Nucleus accumbens (tissue), 56 donors: ENCODE measurements at places on chromosomes 3 and 15.

GRCh38 chr3:90145094-90145860, 1037.9 kb downstream of the EPHA3 start:
- DNase-seq = no peak

DNA sequence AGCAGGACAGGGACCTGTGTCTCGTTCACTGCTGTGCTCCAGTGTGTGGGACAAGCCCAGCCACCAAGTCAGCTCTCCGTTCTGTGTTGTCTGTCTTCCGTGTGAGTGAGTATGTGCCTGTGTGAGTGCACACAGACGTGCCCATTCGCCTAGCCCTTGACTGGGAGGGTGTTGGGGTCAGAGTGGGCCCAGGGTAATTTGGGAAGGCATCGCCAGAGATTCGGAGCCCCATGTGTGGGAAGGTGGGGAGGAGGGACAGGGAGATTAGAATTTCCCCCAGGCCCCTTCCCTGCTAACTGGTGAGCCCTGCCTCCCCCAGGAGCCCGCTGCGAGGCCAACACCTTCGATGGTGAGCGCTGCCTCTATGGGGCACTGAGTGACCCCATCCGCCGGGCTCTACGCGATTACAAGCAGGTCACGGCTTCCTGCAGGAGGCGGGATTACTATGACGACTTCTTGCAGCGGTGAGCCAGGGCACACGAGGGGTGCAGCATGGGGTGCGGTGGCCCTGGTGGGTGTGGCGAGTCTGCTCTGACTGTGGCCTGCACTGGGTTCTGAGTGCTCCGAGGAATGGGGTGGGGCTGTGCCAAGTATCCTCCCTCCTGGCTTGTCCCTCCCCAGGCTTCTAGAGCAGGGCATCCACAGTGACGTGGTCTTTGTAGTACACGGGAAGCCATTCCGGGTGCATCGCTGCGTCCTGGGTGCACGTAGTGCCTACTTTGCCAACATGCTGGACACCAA, 3.1 kb downstream of the ABTB1 start:
- DNase-seq = no peak

DNA sequence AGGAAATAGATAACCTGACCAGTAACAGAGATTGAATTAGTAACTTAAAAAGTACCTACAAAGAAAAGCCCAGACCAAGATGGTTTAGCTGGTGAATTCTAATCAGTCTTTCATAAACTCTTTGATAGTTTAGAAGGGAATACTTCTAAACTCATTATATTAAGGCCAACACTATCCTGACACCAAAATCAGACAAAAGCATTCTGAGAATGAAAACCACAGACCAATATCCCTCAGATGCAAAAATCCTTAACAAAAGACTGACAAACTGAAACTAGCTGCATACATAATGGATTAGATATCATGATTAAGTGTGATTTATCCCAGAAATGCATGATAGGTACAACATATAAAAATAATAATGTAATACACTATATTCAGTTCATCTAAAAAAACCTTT, 115.6 kb downstream of the RFX7 start:
- no peak for DNase-seq

DNA sequence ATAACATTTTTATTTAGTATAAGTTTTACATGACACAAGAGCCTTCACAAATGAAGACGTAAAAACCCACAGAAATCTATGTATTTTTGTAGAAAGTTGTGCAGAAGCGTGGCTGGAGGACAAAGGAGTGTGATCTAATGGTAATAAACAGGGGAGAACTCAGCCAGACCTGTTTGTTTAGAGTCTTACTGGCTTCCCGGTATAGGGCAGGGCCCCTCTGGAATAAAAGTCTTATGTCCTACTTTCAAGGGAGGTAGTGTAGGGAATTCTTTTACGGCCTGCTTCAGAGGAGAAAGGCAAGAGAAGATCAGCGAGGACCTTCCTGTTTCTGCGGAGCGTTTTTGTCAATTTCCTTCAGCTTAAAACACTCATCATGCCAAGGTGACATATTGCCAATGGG, 103.6 kb downstream of the TGFBR2 start:
- DNase-seq = no peak

- DNase-seq = no peak
Observed at GRCh38 chr3:50503504-50504342, at the start of gene CACNA2D2. Gene CACNA2D2 (minus strand): TSS chr3:50503634. CDS start chr3:50503423, 211 bp downstream.

- no peak for DNase-seq
Observed at GRCh38 chr3:98589331-98590036, 3.9 kb downstream of the CPOX start.

DNA sequence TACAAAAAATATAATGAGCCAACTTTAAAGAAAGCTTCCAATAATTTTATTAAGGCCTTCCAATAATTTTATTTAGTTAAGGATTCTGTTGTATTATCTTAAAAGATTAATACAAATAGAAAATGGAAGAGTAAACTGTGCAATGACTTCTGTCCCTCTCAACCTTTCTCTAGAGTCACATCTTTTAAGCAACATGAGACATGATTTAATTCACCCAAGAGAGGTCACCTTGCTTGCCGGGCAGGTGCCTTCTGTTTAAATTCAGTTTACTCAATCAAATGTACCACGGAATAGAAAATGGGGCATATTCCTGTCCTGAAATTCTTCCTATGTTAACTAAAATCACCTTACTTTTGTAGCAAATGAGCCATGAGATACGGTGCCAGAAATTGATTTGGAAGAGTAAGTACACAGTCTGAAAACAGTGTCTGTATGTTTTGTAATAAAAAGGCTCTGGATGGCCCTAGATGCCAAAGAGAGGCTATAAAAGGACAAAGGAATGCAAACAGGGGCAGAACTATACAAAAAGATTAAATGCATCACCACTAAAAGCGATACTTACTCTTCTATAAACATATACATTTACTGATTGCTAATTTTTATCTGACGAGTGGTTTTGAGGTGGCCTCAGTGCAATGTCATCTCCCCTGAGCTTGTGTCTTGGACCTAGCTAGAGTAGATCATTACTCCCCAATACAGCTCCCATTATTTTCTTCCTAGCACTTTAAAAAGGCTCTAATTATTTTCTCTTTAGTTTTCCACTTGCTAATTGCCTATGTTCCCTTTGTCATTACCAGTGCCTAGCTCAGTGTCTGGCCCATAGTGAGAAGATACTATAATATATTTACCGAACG, 134.0 kb downstream of the FHIT start:
- DNase-seq = no peak

DNA sequence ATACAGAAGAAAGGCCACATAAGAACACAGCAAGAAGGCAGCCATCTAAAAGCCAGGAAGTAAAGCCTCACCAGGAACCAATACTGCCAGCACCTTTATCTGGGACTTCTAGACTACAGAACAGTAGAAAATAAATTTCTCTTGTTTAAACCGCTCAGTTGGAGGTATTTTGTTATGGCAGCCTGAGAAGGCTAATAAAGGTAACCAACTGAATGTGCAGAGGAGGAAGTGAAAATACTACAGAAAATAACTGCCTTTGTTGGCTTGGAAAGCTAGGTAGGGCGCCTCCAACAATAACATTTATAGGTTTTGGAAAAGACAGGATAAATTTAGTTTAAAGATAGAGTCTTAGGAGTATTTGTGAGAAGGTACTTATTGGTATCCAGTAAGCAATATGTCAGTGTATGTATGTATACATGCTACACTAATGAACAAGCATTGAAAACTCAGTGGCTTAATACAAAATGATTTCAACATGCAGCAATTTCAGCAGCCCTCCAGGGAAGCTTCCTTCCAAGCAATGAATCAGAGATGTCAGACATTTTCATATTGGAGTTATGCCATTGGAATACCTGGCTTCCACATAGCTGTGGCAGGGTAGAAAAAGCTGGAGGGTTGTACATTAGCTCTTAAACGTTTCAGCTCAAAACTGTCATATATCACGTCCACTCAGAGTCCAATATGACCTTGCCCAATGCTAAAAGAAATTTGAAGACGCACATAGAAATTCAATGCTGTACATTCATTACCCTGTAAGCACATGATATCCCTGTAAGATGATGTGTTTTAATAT, 48.9 kb downstream of the ZBBX start:
- no peak for DNase-seq

GRCh38 chr3:100650651-100651619, 41.5 kb downstream of the ADGRG7 start:
- DNase-seq = no peak

GRCh38 chr3:50575372-50575771, 6.0 kb downstream of the HEMK1 start:
- no peak for DNase-seq

- no peak for DNase-seq
Observed at GRCh38 chr15:81809543-81809942, 236.3 kb downstream of the MEX3B start.

DNA sequence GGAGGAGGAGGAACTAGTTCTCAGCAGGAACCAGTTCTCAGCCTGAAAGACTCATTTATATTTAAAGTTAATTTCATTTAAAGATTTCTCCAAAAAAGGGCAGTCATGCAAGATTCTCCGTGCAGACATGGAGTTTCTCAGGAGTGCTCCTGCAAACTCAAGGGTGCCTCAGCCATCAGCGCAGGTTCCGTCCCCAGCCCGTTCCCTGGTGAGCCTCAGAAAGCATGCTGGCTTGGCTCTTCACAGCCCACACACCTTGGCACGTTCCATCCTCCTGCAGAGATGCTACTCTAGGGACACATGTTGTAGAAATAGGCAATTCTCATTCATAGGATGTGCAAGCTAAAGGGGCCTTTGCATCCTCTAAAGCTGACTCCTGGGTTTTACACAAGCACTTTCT, 123.0 kb downstream of the LIPC start:
- no peak for DNase-seq

GRCh38 chr3:123076496-123077418, 9.9 kb downstream of the PDIA5 start:
- DNase-seq = no peak

DNA sequence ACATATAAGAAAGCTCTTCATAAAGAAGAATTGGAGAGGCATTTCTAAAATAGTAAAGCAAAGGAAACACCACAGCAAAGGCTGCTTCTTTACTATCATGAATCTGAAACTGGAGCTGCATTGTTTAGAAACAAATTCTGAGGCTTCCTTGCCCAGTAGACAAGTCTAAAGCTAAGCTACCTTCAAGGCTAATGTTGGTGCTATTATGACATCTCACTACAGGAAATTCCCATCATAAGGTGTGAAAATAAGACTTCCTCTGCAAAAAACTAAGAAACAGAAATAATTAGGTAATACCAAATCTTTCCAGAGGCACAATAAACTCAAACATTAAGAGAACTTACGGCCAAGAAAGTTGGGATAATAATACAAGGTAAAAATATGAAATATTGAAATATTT, 89.9 kb upstream of the P3H2 start:
- no peak for DNase-seq

- DNase-seq = no peak
Observed at GRCh38 chr3:4062621-4063020, 240.5 kb upstream of the SETMAR start.

DNA sequence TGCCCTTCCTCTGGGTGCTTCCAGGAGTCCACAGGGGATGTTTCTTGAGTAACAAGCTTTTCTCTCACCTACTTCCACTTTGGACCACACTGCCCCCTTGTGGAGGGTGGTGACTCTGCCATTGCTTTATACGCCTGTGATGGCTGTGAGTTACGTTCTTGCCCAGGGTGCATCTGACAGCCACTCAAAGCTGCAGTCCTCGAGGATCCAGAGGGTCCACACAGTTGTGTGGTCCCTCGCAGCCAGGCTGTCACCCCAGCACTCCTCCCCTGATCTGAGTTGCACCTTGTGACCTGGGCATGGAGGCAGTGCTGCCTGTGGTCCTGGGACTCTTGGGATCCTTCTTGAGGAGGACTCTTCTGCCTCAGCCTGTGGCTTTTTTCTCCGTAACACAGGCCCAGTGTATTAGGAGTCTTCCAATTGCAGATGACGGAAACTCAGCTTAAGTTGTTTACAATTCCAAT, 23.4 kb downstream of the FOXL2 start:
- DNase-seq = peak; percentile 63

DNA sequence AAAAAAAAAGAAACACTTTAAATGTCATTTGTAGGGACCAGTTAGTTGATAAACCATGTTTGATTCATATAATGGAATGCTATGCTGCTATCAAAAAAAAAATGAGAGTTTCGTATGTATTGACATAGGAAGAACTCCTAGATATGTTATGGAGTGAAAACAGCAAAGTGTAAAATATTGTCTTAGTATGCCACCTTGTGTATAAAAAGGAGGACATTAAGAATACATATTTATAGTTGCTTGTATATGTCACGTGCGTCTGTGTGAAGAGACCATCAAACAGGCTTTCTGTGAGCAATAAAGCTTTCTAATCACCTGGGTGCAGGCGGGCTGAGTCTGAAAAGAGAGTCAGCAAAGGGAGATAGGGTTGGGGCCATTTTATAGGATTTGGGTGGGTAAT, 39.5 kb downstream of the KBTBD8 start:
- DNase-seq = no peak

DNA sequence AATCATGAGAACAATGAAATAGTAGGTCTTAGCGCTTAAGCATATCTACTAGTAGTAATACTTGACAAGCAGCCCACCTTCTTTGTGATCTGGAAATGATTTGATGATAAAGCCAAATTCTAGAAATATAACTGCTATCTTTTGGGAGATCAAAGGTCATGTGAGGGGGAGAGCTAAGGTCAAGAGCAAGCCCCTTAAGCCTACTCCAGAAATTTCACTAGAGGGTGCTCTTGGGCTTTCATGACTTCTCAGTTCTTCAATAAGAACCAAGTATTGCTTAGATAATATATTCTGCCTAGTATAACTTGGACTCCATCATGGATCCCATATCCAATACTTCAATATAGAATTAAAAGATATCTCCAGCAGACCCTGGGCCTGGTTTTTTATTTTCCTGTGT, 319.6 kb downstream of the ZBTB20 start:
- no peak for DNase-seq

- no peak for DNase-seq
Observed at GRCh38 chr3:99256788-99257187, 355.3 kb upstream of the DCBLD2 start.

- no peak for DNase-seq
Observed at GRCh38 chr3:128544190-128544589, 51.2 kb upstream of the GATA2 start.

DNA sequence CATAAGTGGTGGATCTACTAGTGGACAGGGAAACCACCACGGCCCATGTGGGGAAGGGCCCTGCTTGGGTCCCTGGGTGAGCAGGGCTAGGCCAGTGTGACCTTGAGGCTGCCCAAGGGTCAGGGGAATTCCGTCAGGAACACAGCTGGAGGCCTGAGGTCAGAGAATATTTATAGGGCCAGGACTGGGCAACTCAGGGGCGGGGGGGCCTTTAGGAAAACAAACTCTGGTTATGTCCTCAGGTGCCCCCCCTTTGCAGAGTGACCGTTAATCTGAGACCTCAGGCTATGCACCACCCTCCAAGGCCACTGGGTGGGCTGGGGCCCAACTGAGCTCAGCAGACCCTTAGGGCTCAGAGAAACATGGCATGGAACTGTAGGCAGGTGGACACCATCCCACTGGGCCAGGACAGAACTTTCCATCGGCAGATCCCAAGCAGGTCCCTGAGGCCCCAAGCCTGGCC, 2.5 kb downstream of the TWF2 start:
- no peak for DNase-seq
